A549 (cell line): ENCODE measurements at places on chromosomes 13 and 19.

DNA sequence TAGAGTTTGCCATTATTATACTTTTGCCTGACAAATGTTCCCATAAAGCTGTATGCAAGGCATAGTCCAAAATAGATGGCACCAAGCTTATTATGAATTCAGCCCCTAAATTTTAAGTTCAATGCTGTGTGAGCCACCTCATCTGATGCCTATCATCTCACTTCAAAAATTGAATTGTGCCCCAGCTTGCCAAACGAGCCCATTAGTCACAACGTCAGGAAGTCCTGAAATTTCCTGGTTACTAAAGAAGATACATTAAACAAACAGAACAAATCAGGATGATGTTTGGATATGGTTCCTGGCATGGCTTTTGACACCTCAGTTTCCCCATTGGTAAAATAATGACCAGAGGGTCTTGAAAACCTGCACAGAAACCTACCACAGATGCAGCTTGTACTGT, 147.5 kb upstream of the SOX21 start:
- no peak for DNase-seq

- DNase-seq = no peak
Observed at GRCh38 chr13:107835339-107836018, 379.9 kb downstream of the LIG4 start.

GRCh38 chr13:30045916-30046704, 195.7 kb upstream of the UBL3 start:
- DNase-seq = no peak

GRCh38 chr13:37241786-37242185, 136.3 kb upstream of the CSNK1A1L start:
- no peak for DNase-seq

GRCh38 chr19:39542206-39542605, 2.2 kb upstream of the EID2 start:
- no peak for DNase-seq

DNA sequence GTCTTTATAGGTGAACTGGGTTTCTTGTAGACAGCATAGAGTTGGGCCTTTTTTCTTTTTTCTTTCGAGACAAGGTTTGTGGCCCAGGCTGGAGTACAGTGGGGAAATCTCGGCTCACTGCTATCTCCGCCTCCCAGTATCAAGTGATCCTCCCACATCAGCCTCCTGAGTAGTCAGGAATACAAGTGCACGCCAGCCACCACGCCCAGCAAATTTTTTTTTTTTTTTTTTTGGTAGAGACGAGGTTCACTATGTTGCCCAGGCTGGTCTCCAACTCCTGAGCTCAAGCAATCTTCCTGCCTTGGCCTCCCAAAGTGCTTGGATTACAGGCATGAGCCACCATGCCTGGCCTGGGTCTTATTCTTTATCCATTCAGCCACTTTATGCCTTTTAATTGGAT, 5.1 kb upstream of the CALM3 start:
- DNase-seq = no peak

DNA sequence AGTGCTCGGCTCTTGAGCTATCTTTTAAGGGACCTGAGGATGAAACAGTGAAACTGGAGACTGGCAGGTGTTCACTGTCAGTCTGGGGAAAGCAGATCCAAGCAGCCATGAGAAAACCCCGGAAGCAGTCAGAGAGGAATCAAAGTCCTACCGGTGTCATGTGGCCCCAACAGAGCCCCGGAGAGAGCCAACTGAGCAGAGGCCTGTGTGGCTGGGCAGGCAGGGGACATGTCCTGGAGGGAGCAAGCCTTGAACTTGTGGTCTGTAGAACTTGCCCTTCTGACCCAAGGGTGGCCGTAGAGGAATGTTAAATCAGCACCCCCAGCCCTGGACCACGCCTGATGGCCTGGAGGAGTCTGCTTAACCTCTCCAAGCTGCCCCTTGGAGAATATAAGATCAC, 113.7 kb upstream of the ZNF507 start:
- no peak for DNase-seq

DNA sequence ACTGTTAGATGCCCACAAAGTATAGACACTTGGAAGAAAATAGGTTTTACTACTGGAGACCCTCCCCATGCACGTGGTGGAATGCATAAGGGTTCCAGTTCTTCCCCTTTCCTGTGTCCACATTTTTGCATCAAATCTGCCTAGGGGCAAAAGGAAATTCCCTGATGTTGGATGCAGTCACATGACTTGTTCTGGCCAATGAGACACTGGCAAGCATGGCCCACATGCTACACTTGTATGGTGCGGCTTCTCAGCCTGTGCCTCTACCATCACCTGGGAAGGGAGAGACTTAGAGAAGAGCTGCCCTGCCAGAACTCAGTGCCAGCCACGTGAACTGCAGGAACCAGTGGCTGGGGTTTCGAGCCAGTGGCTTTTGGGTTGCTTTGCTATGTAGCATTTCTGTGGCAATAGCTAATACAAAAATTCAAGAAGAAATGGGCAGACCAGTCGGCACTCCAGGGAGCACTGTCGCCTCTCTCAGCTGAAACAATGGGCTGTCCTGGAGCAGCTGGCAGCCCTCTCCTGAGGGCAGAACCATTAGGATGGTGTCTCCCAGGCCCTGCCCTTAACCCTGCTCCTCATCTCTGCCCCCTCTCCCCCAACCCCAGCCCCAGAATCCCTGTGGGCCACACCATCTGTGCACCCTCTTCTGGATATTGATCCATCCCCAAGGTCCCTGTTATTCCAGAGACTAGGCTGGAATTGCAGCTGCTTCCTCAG, 634.0 kb downstream of the UQCRFS1 start:
- DNase-seq = no peak

- peak; percentile 100 for DNase-seq
Observed at GRCh38 chr19:58386576-58387337, at the start of gene RPS5. Gene RPS5 (plus strand): TSS chr19:58387269. CDS start chr19:58388138, 869 bp downstream.

- DNase-seq = no peak
Observed at GRCh38 chr13:20149762-20150161, 11.1 kb downstream of the GJA3 start.

DNA sequence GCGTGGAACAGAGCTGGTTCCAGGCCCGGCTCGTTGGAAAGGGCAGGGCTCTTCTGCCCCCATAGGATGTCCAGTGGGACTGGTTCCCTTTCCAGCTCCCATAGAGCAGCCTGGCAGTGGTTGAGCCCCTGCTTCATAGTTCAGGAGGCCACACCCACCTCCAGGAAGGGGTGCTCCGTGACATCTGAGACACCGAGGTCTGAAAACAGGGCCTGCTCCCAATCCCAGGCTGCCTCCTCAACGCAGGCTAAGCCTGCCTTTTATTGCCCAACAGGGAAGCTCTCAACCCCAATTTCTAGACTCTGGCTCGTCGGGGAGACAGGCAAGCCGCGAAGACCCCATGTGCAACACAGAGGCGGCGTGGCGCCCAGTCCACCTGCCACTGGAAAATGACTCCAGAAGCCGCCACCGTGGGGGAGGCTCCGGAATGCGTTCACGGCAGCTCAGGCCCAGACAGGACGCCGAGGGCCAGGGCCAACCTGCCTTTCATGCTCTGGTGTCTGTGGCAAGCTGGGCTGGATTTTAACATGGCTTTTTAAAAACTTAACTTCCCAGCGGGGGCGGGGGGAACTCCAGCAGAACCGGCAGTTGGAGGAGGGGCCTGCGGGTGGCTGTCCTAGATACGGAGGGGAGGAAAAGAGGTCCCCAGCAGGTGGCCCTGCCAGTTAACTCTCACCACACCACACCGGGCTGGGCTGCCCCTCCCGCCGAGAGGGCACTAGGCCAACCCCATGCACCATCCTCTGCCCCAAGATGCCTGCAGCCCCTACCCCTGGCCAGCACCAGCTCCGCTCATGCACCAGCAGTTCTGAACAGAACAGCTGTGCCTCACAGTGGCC, 17.9 kb upstream of the TINCR start:
- no peak for DNase-seq

- DNase-seq = no peak
Observed at GRCh38 chr19:19471682-19472081, 43.7 kb downstream of the TSSK6 start.
